Effector CD4-positive, alpha-beta T cell (primary cell): ENCODE measurements at places on chromosomes 2 and 18.

DNA sequence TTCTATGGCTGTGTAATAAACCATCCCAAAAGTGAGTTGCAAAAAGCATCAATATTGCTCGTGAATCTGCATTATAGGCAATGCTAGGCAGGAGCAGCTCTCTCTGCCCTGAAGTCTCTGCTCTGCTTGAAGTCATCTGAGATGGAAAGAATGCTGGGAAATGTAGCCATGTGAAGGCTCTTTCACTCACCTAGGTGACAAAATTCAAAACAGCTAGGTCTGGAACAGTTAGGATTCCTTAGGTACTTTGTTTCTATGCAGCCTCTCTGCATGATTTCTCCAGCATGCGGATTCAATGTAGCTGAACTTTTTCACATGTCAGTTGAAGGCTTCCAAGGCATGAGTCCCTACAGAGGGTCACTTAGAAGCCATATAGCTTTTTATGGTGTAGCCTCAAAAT is 1383.7 kb downstream of the LRP1B start:
- no peak for DNase-seq

- DNase-seq = no peak
Measured at GRCh38 chr2:17441790-17442189, 76.5 kb downstream of the RAD51AP2 start.

DNA sequence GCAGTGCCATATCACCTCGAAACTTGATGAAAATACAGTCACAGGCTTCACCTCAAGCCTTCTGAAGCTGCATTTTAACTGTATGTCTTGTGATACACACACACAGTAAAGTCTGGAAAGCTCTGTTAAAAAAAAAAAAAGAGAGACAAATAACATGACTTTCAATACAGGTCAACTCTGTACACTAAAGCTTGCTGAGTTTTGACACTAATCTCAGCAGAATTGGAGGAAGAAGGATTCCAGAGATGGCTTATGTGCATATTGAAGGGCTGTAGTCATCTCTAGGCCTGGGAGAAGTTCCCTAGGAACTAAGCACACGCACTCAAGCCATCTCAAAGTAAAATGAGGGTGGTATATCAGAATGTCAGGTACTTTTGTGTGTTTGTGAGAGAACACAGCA is 875.1 kb downstream of the EPHA4 start:
- DNase-seq = no peak

GRCh38 chr2:67752969-67753368 is 309.8 kb downstream of the C1D start:
- DNase-seq = no peak

DNA sequence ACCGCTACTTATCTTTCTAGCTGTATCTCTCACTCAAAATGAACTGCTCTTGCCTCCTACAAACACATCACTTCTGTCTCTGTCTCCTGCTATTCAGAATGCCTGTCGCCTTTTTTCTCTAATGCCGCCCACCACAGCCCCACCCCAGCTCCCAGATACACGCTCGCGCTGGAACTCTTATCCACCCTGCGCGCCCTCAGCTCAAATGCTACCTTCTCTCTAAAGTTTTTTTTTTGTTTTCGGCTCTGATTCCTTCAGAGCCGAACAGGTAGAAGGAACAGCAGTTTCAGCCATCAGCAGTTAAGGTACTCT is 3.9 kb upstream of the SOS1 start:
- DNase-seq = no peak

GRCh38 chr2:59903994-59904544 is 649.4 kb downstream of the BCL11A start:
- DNase-seq = no peak

DNA sequence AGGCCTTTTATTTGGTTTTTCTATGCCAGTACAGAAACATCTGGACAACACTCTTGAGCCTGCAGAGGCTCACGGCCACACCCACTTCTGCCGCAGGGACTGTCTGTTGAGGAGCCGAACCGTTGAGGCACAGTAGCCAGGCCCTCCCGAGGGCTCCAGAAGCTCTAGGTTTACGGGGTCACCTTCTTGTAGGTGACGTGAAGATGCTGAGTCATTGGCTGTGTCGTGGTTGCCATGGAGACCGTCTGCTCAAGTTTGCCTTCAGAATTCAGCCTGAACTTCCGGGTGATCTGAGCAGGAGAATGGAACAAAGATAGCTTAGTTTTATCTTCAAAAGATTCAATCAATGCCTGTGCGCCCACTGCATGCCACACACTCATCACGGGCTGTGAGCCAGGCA is 25.9 kb downstream of the BOK start:
- DNase-seq = no peak

DNA sequence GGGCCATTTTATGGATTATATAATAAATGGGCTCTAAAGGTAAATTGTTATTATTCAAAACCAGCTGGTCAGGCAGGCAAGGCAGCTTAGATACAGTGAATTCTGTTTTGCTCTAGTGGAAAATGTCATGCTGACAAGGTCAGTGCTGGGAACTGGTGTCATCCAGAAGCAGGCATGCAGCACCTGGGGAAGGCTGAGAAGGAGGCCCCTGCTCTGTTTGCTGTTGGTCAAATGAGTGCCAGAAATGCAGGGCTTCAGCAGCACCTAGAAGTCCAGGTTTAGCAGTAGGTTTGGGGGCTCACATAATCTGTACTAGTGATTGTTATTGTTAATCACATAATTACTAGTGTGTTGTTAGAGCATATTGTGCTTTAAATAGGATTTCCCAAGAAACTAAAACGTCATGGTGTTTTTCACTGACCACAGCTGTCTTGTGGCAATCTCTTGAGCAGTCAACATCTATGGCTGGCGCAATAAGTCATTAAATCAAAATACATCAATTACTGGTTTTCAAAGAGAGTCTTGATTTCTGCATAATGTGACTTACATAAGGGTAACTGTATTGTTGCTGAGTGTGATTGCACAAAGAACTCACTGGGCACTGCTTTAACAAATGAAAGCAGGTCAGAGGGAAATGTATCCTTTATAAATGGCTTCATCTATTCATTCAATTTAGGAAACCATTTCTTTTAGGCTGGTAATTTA is 99.1 kb downstream of the MYO3B start:
- no peak for DNase-seq
